Mesenteric fat pad (tissue), 1 donor: ENCODE measurements at places on chromosomes 7 and 10. TPM values are rescaled to one million over a fixed set of nuclear protein-coding genes. Genes with fewer than 3 reads are reported as not detected.

The RALA gene
- 26.7 TPM for total RNA-seq

The TWIST1 gene
- total RNA-seq = 7.1 TPM

The TACC2 gene
- total RNA-seq = 31.0 TPM

The OR2A7 gene
- total RNA-seq = 3.8 TPM

The ST8SIA6 gene
- total RNA-seq = 0.35 TPM

The MOGAT3 gene
- not detected for total RNA-seq

The CLRN3 gene
- total RNA-seq = 0.29 TPM

The CYP17A1 gene
- total RNA-seq = not detected

The RAB19 gene
- not detected for total RNA-seq

The RSPH10B gene
- not detected for total RNA-seq

The GPR15LG gene
- not detected for total RNA-seq
